ENCODE measurements at places on chromosomes 12 and 14.
A peak's percentile ranks its signal among the peaks of the same experiment; 100 is the strongest.

DNA sequence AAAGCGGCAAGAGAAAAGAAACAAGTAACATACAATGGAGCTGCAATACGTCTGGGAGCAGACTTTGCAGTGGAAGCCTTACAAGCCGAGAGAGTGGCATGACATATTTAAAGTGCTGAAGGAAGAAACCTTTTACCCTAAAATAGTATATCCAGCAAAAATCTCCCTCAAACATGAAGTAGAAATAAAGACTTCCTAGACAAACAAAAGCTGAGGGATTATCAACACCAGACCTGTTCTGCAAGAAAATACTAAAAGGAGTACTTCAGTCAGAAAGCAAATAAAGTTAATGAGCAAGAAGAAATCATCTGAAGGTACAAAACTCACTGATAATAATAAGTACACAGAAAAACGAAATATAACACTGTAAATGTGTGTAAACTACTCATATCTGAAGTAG, 77.5 kb upstream of the ABCD2 start:
- no peak for DNase-seq

GRCh38 chr12:74900232-74900631, 309.4 kb downstream of the KCNC2 start:
- no peak for DNase-seq

DNA sequence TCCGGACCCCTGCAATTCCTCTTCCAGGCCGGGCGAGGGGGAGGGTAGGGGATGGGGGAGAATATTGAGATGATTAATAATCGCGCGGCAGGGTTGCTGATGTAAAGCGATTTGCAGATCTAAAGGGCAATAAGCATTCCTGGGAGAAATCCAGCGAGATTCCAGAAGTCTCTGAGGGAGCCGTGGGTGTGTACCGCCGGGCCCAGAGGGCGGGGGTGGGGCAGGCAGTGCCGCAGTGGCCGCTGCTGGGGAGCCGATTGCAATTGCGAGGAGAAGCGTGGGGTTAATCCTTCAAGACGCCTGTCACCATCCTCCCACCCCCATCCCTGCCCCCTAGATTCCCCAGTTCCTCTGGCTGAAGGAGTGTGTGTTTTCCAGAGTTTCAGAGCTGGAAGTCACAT, 16.4 kb downstream of the FOS start:
- no peak for DNase-seq

- DNase-seq = no peak
Measured at GRCh38 chr12:110725267-110725666, 17.4 kb downstream of the PPP1CC start.

- peak; percentile 19 for DNase-seq
Measured at GRCh38 chr14:76810953-76811400, 1.7 kb downstream of the ANGEL1 start.
